Thyroid gland (tissue), 4 donors: ENCODE measurements at places on chromosomes 16 and 17.

DNA sequence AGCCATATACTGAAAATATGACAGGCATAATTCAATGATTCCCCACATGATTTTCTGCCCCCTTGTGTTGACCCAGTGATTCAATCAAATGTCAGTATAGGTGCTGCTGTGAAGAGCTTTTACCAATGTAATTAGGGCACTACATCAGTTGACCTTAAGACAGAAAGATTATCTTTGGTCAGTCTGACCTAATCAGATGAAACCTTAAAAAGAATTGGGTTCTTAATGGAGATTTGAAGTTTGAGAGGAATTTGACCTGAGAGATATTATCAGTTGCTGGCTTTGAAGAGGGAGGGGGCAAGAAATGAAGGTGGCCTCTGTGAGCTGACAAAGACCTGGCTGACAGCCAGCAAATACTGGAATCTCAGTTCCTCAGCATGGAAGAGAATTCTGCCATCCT, 358.7 kb upstream of the CA10 start:
- H3K27me3 ChIP-seq = no peaks in the 10 kb centered on the region
- no peak overlapping the region for H3K4me3 ChIP-seq
- H3K4me1 ChIP-seq = no peaks in the 10 kb centered on the region
- no peaks in the 10 kb centered on the region for H3K36me3 ChIP-seq
- DNase-seq = no peak
- no peak overlapping the region for H3K27ac ChIP-seq

DNA sequence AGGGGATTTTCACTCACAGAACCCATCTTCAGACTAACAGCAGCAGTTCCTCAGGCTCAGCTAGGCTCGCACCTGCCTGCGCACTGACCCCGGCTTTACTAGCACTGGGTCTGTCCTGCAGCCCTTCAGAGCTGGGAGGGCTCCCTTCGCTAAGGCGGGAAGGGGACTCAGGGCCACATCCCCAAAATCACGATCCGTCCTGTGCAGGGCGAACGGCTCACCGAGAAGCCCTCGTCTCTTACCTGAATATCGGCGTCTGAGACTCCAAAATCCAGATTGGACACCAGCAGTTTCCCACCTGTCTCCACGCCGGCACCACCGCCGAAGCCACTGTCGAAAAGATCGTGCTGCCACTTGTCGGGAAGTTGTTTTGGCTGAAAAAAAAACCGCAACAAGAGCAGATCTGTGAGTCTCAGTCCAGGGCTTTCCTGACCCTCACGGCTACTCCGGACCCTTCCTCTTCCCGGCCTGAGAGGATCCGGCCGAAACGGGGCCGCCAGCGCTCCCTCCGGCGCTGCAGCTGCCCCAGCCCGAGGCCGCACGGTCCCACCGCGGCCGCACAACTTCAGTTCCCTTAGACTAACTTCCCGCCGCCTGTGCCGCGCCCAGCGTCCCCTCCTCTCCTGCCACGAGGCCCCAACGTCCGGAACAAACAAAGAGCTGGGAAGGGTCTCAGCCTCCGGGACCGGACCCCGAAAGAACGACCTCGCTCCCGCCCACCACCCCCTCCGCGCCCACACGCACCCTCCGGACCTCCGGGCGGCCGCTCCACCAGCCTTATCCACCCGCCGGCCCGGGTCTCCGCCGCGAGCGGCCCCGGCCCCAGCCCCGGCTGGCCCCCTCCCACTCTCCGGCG, 711 bp downstream of the ALYREF start:
- peak overlapping the region; percentile 56 for H3K27ac ChIP-seq
- peaks cover 16% of the 10 kb centered on the region for H3K4me1 ChIP-seq
- peak overlapping the region; percentile 48 for H3K4me3 ChIP-seq
- no peaks in the 10 kb centered on the region for H3K27me3 ChIP-seq
- DNase-seq = no peak

- peak overlapping the region; percentile 79 for H3K27ac ChIP-seq
- H3K36me3 ChIP-seq = no peaks in the 10 kb centered on the region
- no peak overlapping the region for H3K4me3 ChIP-seq
- DNase-seq = no peak
- H3K27me3 ChIP-seq = peaks cover 48% of the 10 kb centered on the region
Measured at GRCh38 chr16:86508028-86508946, 2.0 kb upstream of the FOXF1 start.

DNA sequence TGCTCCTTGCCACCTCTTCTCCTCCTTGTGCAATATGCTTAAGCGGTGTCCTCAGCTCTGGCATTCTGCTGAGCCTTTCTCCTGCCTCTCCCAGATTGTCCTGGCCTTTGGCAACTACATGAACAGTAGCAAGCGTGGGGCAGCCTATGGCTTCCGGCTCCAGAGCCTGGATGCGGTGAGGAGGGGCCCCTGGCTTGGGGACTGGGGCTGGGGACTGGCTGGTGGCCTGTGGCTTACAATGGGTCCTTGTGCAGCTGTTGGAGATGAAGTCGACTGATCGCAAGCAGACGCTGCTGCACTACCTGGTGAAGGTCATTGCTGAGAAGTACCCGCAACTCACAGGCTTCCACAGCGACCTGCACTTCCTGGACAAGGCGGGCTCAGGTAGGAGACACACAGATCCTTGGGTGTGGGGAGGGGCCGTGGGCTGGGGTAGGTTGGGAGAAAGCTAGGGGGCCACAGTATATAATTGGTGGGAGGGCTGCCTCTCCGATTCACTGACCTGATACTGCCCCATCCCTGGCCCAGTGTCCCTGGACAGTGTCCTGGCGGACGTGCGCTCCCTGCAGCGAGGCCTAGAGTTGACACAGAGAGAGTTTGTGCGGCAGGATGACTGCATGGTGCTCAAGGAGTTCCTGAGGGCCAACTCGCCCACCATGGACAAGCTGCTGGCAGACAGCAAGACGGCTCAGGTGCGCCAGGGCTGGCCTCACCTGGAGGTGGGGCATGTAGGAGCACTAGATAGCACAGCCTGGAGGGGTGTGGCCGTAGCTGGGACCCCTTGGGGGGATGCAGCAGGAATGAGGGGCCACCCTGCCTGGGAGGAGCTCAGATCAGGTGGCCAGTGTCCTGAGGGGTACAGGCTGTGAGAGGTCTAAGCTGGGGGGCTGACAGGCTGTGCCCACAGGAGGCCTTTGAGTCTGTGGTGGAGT, 16.9 kb downstream of the SPATA32 start:
- H3K4me3 ChIP-seq = no peak overlapping the region
- H3K27me3 ChIP-seq = no peaks in the 10 kb centered on the region
- DNase-seq = no peak

- H3K4me1 ChIP-seq = peaks cover 17% of the 10 kb centered on the region
- H3K27ac ChIP-seq = no peak overlapping the region
- no peaks in the 10 kb centered on the region for H3K27me3 ChIP-seq
- no peaks in the 10 kb centered on the region for H3K36me3 ChIP-seq
- no peak overlapping the region for H3K4me3 ChIP-seq
- no peak for DNase-seq
Measured at GRCh38 chr16:3088925-3089716, 10.0 kb downstream of the ZSCAN10 start.

DNA sequence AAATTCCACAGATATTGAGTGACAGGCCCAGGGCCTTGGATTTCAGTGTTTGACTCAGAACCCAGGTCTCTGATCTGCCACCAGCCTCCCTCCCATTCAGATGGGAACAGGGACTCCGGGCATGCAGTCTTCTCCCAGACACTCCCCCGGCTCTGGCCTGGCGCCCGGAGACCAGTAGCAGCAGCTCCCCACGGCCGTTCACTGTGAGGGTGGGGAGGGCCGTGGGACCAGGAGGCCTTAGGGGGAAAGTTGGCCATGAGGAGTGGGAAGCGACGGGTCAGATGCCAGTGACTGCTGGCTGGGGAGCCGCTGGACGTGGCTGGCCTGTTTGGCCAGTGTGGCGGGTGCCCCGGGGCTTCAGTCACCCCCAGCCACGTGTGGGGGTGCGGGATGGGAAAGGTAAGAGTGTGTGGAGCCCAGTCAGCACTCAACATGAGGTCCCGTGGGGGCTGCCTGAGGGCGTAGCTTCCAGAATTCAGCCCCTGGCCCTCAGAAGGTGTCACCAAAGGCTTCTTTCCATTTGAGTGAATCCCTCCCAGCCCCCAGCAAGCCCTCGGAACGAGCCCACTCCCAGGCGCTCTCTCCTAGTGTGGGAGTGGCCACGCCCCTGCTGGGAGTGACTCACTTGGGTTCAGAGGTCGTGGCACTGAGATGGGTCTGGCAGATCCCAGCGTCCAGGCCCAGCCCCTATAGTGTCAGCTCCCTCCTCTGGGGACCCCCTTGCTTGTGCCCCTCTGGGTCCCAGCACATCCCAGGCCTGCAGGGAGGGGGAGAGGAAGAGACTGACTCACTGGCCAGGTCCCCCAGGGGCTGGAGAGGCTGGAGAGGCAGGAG, 309.4 kb downstream of the SEC14L1 start:
- no peaks in the 10 kb centered on the region for H3K27me3 ChIP-seq
- DNase-seq = peak; percentile 72
- no peaks in the 10 kb centered on the region for H3K36me3 ChIP-seq
- H3K27ac ChIP-seq = no peak overlapping the region

- H3K4me1 ChIP-seq = no peaks in the 10 kb centered on the region
- H3K27me3 ChIP-seq = no peaks in the 10 kb centered on the region
- no peak for DNase-seq
Measured at GRCh38 chr17:66612993-66613392, 221.9 kb upstream of the CACNG5 start.

DNA sequence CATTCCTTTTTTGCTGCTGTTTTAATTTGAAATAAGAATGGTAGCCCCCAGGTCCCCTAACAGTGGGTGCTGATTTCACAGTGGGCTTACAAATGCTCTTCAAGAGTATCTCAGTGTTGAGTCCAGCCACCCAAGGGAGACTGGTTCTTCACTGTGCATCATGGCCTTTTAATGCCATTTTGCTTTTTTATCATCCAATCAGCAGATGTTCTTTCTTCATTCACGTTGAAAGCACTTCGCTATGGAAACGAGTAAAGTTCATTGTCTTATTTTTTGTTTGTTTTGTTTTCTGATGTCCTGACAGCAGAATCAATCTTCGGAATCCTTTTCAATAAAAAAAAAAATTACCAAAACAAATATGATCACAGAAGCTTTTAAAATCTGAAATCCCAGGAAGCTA, 429.0 kb downstream of the MAF start:
- no peak for DNase-seq
- no peak overlapping the region for H3K4me3 ChIP-seq
- H3K27ac ChIP-seq = no peak overlapping the region

- peak; percentile 27 for DNase-seq
- peaks cover 39% of the 10 kb centered on the region for H3K4me1 ChIP-seq
- H3K36me3 ChIP-seq = no peaks in the 10 kb centered on the region
- H3K27ac ChIP-seq = no peak overlapping the region
- no peaks in the 10 kb centered on the region for H3K27me3 ChIP-seq
Measured at GRCh38 chr16:12188061-12188934, 211.8 kb downstream of the SNX29 start.

DNA sequence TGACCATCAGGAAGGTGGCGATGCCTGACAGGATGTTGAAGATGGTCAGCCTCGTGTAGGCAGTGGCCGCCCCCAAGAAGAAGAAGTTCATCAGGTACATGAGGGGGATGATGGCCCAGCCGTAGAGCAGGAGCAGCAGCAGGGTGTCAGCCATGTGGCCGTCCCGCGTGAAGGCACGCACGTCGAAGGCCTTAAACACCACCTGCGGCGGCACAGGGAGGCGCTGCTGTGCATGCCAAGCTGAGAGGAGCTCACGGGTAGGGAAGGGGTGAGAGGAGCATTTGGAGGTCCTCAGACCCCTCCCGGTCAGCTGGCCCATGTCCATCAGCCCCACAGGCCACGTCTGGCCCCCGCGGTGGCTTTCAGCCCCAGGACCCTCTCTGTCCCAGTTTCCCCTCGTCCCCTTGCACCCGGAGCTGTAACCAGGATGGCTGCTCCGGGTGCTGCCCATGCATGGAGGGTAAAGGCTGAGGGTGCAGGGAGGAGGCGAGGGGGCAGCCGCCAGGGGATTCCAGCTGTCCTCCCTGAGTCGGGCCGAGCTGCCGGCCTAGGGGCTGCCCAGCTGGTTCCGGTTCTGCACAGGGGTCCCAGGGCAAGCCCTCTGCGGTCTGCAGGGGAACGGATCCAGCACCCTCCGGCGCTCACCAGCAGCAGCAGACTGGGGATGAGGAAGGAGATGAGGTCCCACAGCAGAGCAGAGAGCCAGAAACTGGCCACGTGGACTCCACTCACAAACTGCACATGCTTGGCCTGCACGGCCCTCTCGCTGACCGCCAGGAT, 17.1 kb upstream of the RNPS1 start:
- DNase-seq = no peak
- no peaks in the 10 kb centered on the region for H3K4me1 ChIP-seq
- no peaks in the 10 kb centered on the region for H3K27me3 ChIP-seq
- no peak overlapping the region for H3K4me3 ChIP-seq
- no peak overlapping the region for H3K27ac ChIP-seq

GRCh38 chr17:40315206-40315605, 6.2 kb downstream of the RARA start:
- H3K27ac ChIP-seq = peak overlapping the region; percentile 93
- H3K4me1 ChIP-seq = peaks cover 87% of the 10 kb centered on the region
- no peaks in the 10 kb centered on the region for H3K27me3 ChIP-seq
- DNase-seq = no peak
- H3K36me3 ChIP-seq = no peaks in the 10 kb centered on the region

GRCh38 chr17:48502901-48503300, 27.9 kb downstream of the HOXB1 start:
- no peak overlapping the region for H3K4me3 ChIP-seq
- H3K27ac ChIP-seq = no peak overlapping the region
- H3K4me1 ChIP-seq = no peaks in the 10 kb centered on the region
- H3K36me3 ChIP-seq = no peaks in the 10 kb centered on the region

GRCh38 chr16:67248401-67249177, at the start of gene SLC9A5:
Gene SLC9A5, plus strand, starts transcription at chr16:67248979. Its CDS starts 36 bp downstream, at chr16:67249015.
- H3K36me3 ChIP-seq = no peaks in the 10 kb centered on the region
- no peak within 1 kb of the TSS for H3K27ac ChIP-seq
- peaks cover 28% of the 10 kb centered on the region for H3K4me1 ChIP-seq

DNA sequence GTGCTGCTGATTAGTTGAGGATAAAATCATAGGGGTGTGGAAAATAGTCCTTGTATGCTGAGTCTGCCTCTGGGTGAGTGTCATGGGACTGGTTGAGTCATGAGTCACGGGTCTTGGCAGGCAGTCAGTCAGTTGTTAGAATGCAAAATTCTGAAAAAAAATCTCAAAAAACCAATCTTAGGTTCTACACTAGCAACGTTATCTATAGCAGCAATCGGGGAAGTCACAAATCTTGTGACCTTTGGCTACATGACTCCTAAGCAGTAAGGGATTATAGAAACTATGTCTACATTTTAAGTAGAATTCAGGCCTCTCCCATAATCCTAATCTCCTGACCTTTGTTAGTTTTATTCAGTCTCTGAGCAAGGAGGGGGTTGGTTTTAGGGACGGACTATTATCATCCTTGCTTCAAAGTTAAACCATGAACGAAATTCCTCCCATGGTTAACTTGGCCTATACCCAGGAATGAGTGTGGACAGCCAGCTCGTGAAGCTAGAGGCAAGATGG, 18.0 kb upstream of the PMFBP1 start:
- H3K27ac ChIP-seq = no peak overlapping the region
- H3K4me1 ChIP-seq = peaks cover 19% of the 10 kb centered on the region
- no peaks in the 10 kb centered on the region for H3K36me3 ChIP-seq
- no peak overlapping the region for H3K4me3 ChIP-seq

GRCh38 chr16:65832679-65833078, 533.8 kb upstream of the CDH5 start:
- H3K4me1 ChIP-seq = no peaks in the 10 kb centered on the region
- H3K27me3 ChIP-seq = no peaks in the 10 kb centered on the region
- no peak overlapping the region for H3K4me3 ChIP-seq
- no peaks in the 10 kb centered on the region for H3K36me3 ChIP-seq

GRCh38 chr17:7959503-7960253, 27.7 kb downstream of the CNTROB start:
- H3K27me3 ChIP-seq = no peaks in the 10 kb centered on the region
- H3K27ac ChIP-seq = no peak overlapping the region
- no peaks in the 10 kb centered on the region for H3K4me1 ChIP-seq
- DNase-seq = no peak
- H3K4me3 ChIP-seq = no peak overlapping the region
